GDM1 (cell line): ENCODE measurements at places on chromosomes 3 and 15.

DNA sequence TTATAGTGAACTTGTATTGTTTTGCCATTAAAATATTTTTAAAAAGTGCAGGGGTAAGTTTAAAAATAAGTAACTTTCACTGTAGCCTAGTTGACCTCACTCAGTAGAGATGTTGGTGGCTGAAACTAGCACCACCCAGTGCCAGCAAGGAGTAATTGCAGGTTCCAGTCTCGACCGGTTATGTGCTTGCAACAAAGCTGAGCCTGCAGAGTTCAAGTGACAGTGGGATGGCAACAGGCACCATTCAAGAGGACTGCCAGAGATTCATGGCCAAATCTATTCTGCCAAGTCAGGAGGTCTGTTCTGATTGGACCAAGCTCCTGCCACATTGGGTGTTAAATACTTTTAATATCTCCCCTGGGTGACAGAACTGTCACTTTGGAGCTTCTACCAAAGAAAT, 2.7 kb downstream of the ADAMTS7 start:
- DNase-seq, result no peak

DNA sequence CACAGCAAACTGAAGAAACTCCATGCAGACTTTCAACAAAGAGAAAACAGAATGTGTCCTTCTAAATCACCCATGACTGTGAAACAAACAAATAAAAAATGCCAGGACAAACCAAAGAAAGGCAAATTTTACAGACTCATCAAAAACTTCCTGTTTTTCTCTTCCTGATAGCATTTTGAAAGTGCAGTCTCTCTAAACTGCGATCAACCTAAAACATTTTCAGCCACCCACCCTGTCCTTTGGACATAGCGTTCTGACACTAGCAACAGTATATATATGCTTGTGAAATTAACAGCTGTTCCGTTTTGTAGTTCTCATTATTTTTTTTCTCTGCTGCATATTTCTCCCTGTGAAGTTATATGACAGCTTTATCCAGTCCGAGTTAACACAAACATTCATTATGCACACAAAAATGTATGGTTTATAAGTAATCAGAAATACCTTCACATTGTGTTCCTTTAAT, 151.7 kb downstream of the FBN1 start:
- DNase-seq, result no peak

- peak; percentile 9 for DNase-seq
These were observed 45.7 kb downstream of the WDR76 start for GRCh38 chr15:43872416-43873020.

DNA sequence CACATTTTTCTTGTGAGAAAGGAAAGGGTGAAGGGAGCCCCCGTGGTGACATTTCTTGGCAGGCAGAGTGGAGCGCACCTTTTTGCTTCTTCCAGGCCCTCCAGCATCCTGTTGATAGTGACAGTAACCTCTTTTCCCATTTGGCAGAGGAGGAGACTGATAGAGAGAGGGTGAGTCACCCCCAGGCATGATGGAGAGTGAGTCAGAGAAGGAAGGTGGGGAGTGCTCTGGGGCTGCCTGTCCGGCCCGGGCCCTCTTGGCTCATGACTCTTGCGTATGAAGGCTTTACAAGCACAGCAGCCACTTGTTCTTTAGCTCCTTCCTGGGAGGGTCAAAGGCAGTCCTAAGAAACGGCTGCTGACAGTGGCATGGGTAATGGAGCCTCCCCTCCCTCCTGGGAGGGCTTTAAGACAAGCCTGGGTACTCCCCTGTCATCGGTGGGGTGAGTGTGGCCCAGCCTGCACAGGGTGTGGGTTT, 16.0 kb downstream of the ANKRD63 start:
- no peak for DNase-seq

DNA sequence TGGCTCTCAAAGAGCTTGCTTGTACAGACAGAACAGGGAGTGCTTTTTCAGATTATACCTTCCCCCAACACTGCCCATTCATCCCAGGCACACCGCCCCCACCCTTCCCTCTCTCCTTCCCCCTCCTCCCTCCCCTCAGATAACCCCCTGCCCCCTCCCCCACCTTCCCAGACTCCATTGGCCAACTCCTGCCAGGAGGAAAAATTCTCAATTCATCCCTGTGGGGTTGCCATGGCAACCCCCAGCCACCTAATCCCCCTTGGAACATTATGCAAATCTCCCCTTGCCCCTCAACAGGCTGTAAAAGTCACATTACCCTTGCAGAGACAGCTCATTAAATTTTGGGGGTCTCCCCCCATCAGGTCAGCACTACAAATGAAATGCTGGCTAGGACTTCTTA, 14.3 kb downstream of the TLE3 start:
- no peak for DNase-seq

DNA sequence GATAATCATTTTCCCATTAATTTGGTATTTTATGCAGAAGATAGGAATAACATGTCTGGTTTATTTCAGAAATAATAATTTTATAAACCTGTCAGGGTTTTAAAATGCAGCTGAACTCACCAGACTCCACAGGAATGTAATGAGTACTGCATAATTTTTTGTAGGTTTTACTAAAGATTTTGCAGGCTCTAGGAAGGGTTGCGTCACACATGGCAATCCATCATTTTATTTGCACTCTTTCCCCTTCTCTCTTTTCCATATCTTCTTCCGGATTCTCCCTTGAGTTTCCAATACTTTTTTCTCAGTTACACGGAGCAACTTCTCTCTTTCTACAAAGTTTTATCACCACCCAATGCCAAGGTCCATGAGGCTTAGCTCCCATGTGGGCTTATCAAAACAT, 234.7 kb downstream of the NFKBIZ start:
- no peak for DNase-seq

DNA sequence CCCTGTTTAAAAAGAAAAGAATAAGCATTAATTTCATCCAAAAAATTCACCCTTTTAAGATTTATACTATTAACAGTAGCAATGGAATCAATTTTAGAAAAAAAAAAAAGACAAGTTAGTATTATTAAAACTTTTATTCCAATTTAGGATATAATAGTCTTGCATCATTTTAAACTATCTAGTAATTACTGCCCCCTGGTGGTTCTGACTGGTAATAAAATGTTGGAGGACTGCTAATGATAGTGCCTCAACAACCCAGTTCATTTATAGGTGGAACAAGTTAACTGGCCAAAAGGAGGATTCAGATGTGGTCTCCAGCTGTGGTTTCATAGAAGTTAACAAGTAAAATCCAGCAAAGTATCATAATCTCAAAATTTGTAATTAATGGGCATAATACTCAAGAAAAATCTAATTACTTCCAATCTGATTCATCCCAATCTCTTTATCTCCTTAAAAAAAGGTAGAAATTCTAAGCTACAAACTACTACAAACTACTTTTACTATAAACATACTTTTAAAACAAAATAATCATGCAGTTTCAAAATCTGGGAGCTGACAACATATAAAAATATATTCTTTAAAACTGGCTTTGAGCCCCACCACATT, 30.7 kb upstream of the WDR49 start:
- peak; percentile 1 for DNase-seq

GRCh38 chr3:63325386-63325785, 47.3 kb downstream of the SYNPR start:
- no peak for DNase-seq

GRCh38 chr3:30305021-30305420, 301.4 kb upstream of the TGFBR2 start:
- DNase-seq, result no peak

DNA sequence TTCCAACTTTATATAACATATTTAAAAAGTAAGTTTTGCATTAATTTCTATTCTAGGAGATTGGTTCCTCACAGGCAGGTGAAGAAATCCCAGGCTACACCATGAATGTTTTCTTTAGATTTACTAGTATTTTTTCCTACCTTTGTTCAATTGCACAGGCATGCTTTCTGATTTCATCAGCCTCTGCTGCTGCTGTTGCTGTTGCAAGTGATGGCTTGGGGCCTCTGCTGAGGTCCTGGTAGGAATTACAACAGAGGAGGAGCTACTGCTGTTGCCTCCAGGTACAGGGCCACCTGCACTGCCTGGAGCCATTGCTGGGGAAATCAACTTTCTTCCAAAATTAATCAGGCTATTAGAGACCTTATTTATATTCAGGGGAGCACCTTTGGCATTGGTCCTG, 353.3 kb downstream of the PLCL2 start:
- DNase-seq, result no peak

DNA sequence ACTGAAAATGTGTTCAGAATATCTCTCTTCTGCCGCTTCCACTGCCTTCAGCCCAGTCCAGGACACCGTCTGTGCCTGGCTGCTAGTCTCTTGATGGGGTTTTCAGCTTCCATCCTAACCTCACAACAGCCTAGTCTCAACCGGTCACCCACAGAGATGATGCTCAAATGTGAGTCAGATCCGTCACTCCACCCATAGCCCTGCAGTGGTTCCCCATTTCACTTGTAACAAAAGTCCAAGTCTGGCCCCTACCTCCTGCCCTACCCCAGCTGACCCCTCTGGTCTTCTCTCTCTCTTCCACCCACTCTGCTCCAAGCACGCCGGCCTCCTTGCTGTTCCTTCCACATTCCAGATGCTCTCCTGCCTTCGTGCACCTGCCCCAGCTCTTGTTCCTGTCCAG, 68.1 kb downstream of the PPARG start:
- DNase-seq, result no peak

- no peak for DNase-seq
These were observed 76.2 kb downstream of the OCA2 start for GRCh38 chr15:28022961-28023360.

GRCh38 chr15:58240191-58240932, 102.2 kb downstream of the AQP9 start:
- no peak for DNase-seq

- DNase-seq, result peak; percentile 68
These were observed 244.4 kb downstream of the EDEM1 start for GRCh38 chr3:5431811-5432378.

- DNase-seq, result no peak
These were observed 5.7 kb downstream of the TBC1D23 start for GRCh38 chr3:100266531-100266930.

DNA sequence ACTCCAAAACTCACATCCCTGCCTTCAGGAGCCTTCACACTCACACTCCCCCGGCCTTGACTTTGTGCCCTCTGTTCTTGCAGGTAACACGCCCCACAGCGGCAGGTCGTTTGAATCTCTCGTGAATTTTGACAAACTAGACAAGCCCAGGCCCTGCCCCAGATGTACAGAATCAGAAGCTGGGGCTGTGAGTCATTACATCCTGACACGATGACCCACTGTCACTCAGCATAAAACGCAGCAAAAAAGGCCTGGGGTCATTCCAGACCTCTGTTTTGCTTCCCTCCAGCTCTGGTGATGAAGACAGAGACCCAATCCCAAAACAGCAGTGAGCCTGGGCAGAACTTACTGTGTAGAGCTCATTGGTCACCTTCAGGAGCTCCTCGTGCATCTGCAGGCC, 116.4 kb upstream of the RAD18 start:
- DNase-seq, result no peak

GRCh38 chr15:47542312-47542989, 174.9 kb upstream of the SEMA6D start:
- no peak for DNase-seq

DNA sequence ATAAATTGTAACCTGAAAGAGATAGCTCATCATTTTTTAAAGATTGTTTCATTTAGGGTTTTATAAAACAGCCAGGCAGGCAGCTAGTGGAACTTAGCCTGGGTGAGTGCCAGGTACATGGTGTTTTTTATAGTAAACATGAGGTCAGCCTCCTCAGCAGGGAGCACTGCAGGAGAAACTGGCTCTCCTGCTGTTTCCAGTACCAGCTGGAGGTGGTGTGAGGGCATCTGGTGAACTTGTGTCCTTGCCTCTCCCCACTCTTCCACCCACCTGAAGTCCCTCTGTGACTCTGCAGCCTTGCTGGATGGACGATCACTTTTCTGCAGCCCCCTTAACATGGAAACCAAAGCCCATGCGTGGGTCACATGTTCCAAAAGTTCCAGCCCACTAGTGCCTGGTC, 128.4 kb downstream of the FAM174B start:
- DNase-seq, result no peak

GRCh38 chr3:34106879-34107278, 308.4 kb downstream of the PDCD6IP start:
- peak; percentile 42 for DNase-seq

- DNase-seq, result no peak
These were observed 82.7 kb upstream of the SELENOK start for GRCh38 chr3:53974324-53974723.

- DNase-seq, result no peak
These were observed 297.4 kb downstream of the PLCL2 start for GRCh38 chr3:17182166-17182565.

- no peak for DNase-seq
These were observed 113.0 kb downstream of the TAFA4 start for GRCh38 chr3:68819361-68819760.

- DNase-seq, result no peak
These were observed 177.1 kb upstream of the ARHGEF26 start for GRCh38 chr3:153944084-153944483.

DNA sequence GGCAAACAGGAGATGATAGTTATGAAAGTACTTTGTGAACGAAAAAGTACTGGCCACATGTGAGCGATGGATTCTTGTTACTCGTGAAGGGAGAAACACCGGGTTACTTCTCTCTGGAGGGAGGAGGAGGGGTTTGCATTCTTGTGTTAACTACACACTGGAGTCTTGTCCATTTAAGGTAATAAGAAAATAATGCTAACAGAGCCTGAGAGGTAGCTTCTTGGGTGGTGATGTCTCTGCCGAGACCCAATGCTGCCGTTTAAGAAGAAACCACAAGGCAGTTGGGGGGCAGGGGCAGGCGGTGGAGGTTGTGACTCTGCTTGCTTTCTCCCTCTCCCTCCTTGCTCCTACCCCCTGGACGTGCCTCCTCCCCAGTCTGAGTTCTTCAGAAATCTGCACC, 100.9 kb upstream of the ROPN1 start:
- no peak for DNase-seq

DNA sequence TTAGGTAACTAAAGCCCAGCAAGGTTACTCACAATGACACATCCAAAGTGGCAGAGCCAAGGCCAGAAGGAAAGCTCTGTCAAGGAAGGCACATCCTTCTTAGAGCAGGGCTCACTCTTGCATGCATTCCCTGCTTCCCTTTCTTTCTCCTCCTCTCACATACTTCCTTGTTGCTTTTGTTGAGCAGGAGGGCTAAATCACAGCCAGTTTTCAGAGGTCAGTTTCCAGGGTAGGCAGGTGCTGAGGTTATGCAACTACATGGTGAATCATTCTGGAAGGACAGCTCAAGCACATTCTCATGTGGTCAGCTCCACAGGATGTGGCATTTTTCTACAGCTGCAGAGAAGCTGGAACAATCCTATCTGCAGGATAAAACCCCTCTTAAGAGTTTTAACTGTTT, 275.6 kb downstream of the ZNF621 start:
- DNase-seq, result no peak

- no peak for DNase-seq
These were observed 53.3 kb downstream of the RAB11A start for GRCh38 chr15:65922621-65923020.

GRCh38 chr3:117411971-117412370, 702.4 kb downstream of the TUSC7 start:
- DNase-seq, result peak; percentile 78

- no peak for DNase-seq
These were observed 23.2 kb upstream of the SNRPA1 start for GRCh38 chr15:101318147-101318819.

- no peak for DNase-seq
These were observed 5.6 kb downstream of the FOXL2 start for GRCh38 chr3:138941259-138941885.
